ENCODE measurements at places on chromosomes 7 and 10.

- DNase-seq: no peak
These were observed 117.3 kb upstream of the PALS2 start for GRCh38 chr7:24455813-24456525.

- no peak for DNase-seq
These were observed 64.6 kb downstream of the MKI67 start for GRCh38 chr10:128061306-128062300.

- no peak for DNase-seq
These were observed 32.5 kb downstream of the TRUB1 start for GRCh38 chr10:114970515-114970914.

DNA sequence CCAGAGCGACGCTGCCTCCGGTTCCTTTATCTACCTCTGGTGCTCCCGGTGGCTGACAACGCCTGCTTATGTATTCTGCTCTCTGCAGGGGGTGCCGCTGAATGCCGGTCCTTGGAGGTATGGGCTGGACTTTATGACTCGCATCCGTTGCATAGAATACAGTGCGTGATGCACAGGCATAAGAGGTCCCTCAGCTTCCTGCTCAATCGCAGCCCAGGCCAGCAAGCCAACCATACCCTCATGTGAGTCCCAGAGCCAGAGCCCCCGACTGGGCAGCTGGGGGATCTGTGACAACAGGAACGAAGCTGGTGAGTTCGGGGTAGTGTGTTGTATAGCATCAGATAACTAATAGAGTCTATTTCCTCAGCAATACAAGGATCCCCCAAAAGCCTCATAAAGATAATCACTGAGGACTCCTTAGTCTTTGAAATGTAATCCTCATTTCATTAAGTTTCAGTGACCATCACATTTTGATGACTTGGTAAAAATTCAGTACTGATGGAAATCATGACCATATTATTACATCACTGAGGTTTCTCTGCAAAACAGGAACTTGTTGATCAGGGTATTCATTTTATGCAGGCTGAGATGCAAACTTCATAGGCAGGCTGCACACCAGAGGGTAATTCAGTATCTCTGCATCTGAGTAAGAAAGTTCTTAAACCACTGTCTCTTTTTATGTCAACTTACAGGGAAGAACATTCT lies 607.8 kb downstream of the PTPRN2 start:
- DNase-seq: no peak

GRCh38 chr7:81525841-81526240 lies 244.0 kb downstream of the HGF start:
- DNase-seq: no peak

GRCh38 chr10:11958956-11959355 lies 83.7 kb downstream of the UPF2 start:
- DNase-seq: no peak

All from NCI-H1092 treated with DMSO at 0.1 percent for 48 hours (cell line).